ENCODE measurements at places on chromosomes 4 and X. TPM values are rescaled to one million over a fixed set of nuclear protein-coding genes. Genes with fewer than 3 reads are reported as not detected.

The RS1 gene
- total RNA-seq = not detected

The SOWAHB gene
- total RNA-seq = not detected

DNA sequence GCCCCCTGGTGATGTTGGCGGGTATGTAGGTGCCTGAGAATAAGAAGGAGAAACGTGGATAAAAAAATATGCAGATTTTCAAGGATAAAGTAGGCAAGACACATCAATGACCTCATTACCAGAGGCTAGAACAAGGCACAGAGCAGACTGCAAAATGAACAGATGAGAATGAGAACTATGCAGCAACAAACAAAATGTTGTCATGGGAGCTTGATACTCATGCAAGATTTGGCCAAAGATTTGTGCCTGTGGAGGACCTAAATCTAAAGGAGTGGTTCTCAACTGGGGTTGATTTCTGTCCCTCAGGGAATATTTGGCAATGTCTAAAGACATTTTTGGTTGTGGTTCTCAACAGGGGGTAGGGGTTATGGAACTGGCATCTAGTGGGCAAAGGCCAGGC, 177.3 kb downstream of the FRMPD4 start:
- no peak overlapping the region for H3K4me3 ChIP-seq
- H3K4me1 ChIP-seq = no peaks in the 10 kb centered on the region
- no peak for DNase-seq

- no peaks in the 10 kb centered on the region for H3K36me3 ChIP-seq
- no peak overlapping the region for H3K4me3 ChIP-seq
- H3K27ac ChIP-seq = no peak overlapping the region
Observed at GRCh38 chr4:76748649-76749048, 149.3 kb downstream of the SOWAHB start.

DNA sequence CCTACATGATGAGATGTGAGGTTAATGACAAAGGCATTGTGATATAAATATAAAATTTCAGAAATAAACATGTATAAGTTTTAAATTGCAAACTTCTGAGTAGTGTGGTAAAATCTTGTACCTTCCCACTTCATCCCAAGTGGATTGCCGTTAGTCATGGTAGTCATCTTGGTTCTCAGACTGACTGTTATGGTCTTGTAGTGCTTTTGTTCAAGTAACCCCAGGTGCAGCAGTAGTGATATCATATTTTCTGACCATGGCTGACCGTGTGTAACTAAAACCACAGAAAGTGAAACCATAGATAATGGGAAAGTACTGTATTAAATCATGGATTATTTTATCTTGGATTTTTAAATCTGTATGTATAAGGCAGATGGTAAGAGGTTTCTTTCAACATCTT, 74.8 kb upstream of the SLIT2 start:
- no peak for DNase-seq
- no peaks in the 10 kb centered on the region for H3K36me3 ChIP-seq
- no peak overlapping the region for H3K4me3 ChIP-seq
- no peak overlapping the region for H3K27ac ChIP-seq
- H3K27me3 ChIP-seq = no peaks in the 10 kb centered on the region
- H3K4me1 ChIP-seq = no peaks in the 10 kb centered on the region

GRCh38 chr4:129248621-129249020, 152.7 kb downstream of the C4orf33 start:
- H3K4me3 ChIP-seq = no peak overlapping the region
- no peaks in the 10 kb centered on the region for H3K36me3 ChIP-seq
- DNase-seq = no peak
- no peaks in the 10 kb centered on the region for H3K27me3 ChIP-seq

- DNase-seq = no peak
- H3K4me3 ChIP-seq = no peak overlapping the region
- no peaks in the 10 kb centered on the region for H3K36me3 ChIP-seq
- no peaks in the 10 kb centered on the region for H3K27me3 ChIP-seq
Observed at GRCh38 chr4:82638479-82638878, 76.7 kb upstream of the TMEM150C start.
